ENCODE measurements at places on chromosomes 5 and 9.

- DNase-seq, result no peak
Observed at GRCh38 chr5:59169768-59170150, 586.9 kb downstream of the RAB3C start.

- DNase-seq, result no peak
Observed at GRCh38 chr5:9529041-9529480, 16.8 kb downstream of the SEMA5A start.

DNA sequence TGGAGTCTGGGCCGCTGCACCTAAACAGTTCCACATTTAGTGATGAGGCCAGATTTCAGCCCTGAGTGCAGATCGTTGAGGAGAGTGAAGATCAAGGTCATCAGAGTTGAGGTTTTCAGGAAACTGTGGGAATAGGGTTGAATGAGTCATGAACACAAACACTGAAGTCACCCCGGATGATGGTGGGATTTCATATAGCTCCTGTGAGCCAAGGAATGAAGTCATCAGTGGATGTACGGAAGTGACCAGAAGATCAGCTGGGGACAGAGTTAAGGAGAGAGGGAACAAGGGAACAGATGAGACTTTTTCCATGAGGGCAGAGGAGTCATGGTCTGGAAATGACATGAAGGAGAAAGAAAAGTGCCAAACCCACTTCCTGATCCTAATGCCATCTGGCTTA is 36.5 kb downstream of the PALM2AKAP2 start:
- DNase-seq, result no peak

- no peak for DNase-seq
Observed at GRCh38 chr5:55699041-55699688, 13.0 kb downstream of the SLC38A9 start.

- DNase-seq, result no peak
Observed at GRCh38 chr5:128920345-128921215, 44.7 kb upstream of the SLC27A6 start.

GRCh38 chr9:88923092-88923491 is 68.2 kb upstream of the S1PR3 start:
- DNase-seq, result no peak

- DNase-seq, result no peak
Observed at GRCh38 chr9:102631559-102631958, 363.6 kb upstream of the CYLC2 start.

GRCh38 chr5:147538236-147538635 is 28.4 kb upstream of the DPYSL3 start:
- DNase-seq, result no peak

- DNase-seq, result no peak
Observed at GRCh38 chr5:96582343-96582742, 79.8 kb upstream of the CAST start.

GRCh38 chr5:126106029-126106428 is 317.2 kb upstream of the GRAMD2B start:
- DNase-seq, result no peak

DNA sequence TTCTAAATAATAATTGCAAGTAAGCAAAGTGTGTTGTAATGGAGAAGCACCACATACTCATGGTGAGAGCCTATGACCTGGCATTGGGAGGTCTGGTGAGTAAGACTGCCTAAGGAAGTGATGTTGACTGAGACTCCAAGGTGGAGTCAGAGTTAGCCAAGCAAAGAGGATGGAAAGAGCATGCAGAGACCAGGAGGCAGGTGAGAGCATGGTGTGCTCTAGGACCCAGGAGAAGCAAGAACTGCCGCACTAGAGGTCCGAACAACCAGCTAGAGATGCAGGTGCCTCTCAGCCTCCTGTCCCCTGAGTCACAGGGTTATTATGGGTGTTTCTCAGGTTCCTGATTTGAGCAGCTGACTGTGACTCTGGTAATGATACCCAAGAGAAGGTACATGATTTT is 27.3 kb downstream of the ANP32B start:
- no peak for DNase-seq

GRCh38 chr5:305459-305858 is 16.1 kb upstream of the AHRR start:
- DNase-seq, result no peak

- no peak for DNase-seq
Observed at GRCh38 chr9:68721666-68722330, 16.8 kb downstream of the PIP5K1B start.

GRCh38 chr5:73899055-73899454 is 273.1 kb downstream of the ARHGEF28 start:
- DNase-seq, result no peak

GRCh38 chr5:52693280-52693679 is 94.4 kb upstream of the ITGA1 start:
- DNase-seq, result no peak

DNA sequence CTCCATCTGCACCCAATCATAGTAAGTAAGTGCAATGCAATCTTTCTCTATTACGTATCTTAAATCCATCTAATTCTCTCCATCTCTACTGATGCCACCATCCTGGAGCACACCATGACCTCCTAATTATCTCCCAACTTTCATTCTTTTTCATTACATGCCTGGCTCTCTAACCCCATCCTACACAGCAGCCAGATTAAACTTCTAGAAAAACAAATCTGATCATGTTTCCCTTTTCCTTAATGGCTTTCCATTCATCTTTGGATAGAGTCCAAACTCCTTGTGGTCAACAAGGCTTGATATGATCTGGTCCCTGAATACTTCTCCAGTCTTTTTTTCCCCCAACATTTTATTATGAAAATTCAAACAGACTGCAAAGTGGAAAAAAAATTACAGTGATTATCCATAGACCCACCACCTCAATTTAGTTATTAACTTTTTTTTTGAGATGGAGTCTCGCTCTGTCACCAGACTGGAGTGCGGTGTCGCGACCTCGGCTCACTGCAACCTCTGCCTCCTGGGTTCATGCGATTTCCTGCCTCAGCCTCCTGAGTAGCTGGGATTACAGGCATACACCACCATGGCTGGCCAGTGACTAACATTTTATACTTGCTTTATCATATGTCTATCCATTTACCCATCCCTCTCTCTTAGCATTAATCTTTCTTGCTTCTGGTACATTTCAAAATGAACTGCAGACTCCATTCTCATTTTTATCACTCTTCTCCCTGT is 5.2 kb downstream of the PPP2R2B start:
- no peak for DNase-seq

DNA sequence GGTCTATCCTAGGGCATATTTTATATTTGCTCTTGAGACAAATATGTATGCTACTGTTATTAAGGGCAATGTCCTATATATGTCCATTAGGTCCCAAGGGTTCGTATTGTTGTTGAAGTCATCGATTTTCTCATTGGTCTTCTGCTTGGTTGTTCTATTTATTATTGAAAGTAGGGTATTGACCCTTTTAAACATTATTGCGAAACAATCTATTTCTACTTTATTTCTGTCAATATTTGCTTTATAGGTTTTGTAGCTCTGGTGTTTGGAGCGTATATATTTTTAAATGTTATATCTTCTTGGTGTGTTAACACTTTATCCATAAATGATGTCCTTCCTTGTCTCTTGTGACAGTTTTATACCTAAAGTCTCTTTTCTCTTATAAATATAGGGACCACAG is 16.2 kb upstream of the DIRAS2 start:
- no peak for DNase-seq

DNA sequence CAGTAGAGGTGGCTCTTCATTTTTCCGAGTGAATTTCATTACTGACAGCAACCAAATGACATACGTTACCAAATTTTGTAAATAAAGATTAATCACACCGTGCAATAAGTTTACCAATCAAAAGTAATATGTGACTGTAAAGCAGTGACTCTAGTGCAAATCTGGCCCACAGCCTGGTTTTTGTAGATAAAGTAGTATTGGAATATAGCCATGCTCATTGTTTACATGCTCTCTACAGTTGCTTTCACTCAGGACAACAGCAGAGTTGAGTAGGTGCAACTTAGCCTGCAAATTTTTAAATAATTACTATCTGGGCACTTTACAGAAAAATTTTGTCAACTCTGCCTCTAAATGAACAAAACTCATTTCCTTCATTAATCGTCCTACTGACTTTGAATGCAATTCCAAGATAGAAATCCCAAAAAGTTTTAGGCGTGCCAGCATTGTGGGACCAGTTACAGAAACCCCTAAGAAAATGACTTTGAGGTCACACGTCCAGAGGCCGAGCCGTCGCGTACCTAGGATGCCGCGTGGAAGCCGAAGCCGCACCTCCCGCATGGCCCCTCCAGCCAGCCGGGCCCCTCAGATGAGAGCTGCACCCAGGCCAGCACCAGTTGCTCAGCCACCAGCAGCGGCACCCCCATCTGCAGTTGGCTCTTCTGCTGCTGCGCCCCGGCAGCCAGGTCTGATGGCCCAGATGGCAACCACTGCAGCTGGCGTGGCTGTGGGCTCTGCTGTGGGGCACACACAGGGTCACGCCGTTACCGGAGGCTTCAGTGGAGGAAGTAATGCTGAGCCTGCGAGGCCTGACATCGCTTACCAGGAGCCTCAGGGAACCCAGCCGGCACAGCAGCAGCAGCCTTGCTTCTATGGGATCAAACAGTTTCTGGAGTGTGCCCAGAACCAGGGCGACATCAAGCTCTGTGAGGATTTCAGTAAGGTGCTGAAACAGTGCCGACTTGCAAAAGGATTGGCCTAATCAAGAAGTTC is 180.7 kb upstream of the TLE4 start:
- no peak for DNase-seq
